ENCODE measurements at places on chromosomes 11 and 22. TPM values are rescaled to one million over a fixed set of nuclear protein-coding genes. Genes with fewer than 3 reads are reported as not detected.

Gene CCDC73
- not detected for total RNA-seq

Gene GGT5
- total RNA-seq, result 21.3 TPM

Gene AMPD3
- total RNA-seq, result 2.1 TPM

Gene TRIM49D1
- total RNA-seq, result not detected

Gene PDGFD
- total RNA-seq, result 9.5 TPM

Gene SAC3D1
- 9.3 TPM for total RNA-seq

Gene TPBGL
- not detected for total RNA-seq

Gene OR52N4
- not detected for total RNA-seq

Gene GLYATL1
- not detected for total RNA-seq
